ENCODE measurements at places on chromosomes 7 and 10.

DNA sequence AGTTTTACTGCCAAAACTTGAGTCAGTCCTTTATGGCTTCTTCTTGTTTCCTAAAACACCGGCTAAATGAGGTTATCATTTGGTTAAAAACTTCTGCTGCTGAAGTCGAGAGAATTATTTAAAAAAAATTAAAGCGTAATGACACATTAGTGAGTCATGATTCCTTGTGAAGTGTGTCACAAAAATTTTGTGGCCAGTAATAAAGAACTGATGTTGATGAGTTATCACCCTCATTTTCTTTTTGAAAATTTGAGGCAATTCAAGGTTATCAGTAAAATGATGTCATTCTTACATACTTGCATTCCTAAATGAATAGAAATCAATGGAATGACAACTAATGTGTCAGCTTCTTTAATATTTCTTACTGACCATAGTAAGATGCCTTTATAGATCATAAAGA lies 427.4 kb downstream of the SORCS3 start:
- DNase-seq, result no peak

DNA sequence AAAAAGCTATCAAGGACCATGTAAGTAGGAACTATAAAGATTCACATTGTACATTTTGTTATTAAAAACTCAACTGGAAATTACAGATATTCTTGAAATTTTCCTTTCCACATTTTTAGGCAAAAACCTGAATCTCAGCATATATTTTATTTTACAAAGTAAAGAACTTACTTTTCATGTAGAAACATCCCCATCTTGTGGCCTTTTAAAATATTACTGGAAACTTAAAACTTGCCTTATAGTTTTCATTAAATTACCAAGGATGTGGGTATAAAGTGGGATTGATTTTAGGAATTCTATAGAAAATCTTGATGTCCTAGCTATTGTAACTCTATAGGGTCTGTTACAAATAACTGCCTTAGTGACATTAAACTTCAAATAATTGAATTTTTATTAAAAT lies 10.6 kb downstream of the DBF4 start:
- DNase-seq, result no peak

DNA sequence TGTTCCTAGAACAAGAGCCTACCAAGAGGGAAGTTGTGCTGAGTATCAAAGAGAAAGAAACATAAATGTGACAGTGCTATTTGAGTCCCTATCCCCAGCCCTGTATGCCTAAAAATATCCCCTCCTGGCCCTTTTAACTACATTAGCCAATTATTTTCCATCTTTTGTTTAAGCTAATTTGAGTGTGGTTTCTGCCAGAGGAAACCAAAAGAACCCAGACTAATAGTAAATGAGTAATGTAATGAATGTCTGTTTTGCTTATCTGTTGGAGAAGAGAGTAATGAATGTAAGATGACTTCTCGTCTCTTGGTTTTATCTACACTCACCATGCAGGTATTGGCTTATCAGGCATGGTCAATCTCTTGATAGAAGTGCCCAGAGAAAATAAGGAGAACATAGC lies 134.4 kb upstream of the CDK1 start:
- no peak for DNase-seq

DNA sequence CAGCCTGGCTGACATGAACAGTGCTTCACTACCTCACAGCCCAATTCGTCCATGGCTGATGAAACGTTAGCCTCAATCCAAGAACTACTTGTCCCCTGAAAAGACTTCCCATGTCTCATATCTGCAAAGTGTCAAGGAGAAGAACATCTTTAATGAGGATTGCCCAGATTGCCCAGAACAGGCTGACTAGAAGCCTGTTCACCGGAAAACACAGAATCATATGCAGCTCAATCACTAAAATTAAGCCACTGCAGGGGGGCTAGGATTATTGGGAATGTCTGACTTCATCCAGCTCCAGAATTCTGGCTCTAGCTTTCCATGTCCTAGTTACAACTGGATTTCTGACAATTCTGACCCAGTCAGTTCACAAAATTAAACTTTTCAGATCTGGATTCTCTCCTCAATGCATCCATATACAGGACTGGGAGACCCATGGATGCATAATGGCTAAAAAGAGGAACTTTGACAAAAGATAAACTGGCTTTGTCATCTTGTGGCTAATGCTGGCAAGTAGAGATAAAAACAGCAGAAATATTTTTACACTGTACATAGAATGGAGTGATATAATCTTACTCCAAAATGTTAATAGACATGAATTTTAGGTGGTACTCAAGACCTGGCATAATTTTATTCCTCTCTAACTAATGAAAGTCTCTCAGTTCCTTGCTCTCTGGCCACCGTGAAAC lies 467.0 kb upstream of the POT1 start:
- DNase-seq, result no peak

GRCh38 chr7:74083928-74084721 lies 521 bp downstream of the LIMK1 start:
- DNase-seq, result no peak

DNA sequence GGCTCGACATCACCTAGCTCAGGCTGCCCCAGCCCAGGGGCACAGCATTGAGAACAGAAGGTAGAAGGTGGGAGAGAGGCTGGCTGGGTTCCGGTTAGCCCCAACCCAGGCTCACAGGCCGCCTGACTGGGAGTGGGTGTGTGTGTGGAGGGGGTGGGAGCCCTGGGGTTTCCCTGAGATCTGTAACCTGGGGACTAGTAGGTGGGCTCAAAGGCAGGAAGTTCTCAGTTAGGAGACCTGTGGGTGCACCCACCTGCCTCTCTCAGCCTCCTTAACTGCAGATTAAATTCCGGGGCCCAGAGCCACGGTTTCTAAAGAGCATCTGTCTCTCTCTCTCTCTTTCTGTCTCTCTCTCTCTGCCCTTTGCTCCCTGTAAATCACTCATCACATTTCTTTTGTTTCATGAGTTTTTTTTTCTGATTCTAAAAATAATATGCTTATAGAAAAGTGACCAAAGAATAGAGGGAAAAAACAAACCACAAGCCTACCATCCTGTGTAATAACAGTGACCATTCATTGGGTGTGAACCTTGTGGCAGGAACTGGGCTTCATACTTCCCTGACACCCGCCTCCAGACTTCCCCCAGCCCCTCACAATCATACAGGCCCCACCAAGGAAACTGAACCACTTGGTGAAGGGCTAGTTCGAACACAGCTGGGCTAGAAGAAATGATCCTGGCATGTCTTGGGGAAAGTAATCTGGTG lies 83.4 kb upstream of the SMNDC1 start:
- DNase-seq, result no peak

GRCh38 chr10:48659790-48660189 lies 24.9 kb upstream of the WDFY4 start:
- no peak for DNase-seq

Measured in anterior cingulate cortex (tissue), 58 donors.